ENCODE measurements at places on chromosomes 6 and 20.

DNA sequence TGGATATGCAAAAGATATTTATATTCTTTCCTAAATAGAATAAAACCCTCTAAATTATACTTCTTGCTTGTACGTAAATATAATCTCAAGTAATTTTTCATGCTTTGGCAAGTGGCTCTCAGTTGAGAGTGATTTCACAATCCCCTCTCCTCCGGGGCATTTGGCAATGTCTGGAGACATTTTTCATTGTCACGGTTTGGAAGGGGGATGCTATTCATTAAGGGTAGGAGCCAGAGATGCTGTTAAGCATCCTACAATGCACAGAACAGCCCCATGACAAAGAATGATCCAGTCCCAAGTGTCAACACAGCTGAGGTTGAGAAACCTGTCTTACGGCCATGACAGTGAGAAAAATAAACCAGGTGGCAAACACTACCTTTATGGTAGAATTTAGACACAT, 75.7 kb downstream of the AGPAT4 start:
- no peak for DNase-seq

DNA sequence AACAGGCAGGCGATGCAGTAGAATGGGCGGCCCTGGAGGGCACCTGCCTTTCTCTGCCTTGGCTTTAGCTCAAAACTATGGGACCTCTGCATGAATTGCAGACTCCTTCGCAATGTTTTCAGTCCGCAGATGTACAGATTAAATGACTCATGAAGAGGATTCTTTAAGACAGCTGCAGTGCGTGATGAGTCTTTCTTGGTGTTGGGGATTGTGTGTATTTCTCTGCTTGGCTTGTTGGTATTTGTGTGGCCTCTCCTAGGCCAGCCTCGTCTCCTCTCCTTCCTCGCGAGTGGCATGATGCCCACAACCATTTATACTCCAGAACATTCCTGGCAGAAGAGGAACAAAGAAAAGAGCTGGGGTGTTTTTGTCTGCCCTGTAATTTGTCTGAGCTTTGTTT, 110.6 kb downstream of the SYNDIG1 start:
- no peak for DNase-seq

DNA sequence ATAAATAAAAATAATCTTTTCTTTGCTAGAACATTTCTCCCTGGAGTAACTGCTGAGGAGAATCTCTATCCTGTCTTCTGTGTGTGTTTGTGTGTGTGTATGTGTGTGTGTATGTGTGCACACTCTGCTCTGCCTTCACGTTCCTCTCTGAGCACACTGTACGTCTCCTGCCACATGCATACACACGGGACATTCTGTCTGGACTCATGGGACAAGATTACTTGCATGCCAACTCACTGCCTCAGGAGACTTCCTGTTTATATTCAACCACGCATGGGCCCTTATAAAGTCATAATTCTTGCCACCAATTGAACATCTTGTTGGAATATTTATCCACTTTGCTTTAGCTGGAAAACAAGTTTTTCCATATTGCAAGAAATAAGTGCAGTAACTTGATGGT, 930.6 kb downstream of the KIF16B start:
- DNase-seq: no peak

DNA sequence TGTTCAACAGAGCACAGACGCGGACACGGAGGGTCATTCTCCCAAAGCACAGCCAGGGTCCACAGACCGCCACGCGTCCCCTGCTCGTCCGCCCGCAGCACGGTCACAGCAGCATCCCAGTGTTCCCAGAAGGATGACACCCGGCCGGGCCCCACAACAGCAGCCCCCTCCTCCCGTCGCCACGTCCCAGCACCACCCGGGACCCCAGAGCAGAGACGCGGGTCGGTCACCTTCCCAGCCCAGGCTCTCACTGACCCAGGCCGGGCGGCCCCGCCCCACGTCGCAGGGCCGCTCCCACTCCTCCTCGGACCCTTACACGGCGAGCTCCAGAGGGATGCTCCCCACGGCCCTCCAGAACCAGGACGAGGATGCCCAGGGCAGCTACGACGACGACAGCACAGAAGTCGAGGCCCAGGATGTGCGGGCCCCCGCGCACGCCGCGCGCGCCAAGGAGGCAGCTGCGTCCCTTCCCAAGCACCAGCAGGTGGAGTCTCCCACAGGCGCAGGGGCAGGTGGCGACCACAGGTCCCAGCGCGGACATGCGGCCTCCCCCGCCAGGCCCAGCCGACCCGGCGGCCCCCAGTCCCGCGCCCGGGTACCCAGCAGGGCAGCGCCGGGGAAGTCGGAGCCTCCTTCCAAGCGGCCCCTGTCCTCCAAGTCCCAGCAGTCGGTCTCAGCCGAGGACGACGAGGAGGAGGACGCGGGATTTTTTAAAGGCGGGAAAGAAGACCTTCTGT, 64.3 kb downstream of the FNDC1 start:
- DNase-seq: no peak

DNA sequence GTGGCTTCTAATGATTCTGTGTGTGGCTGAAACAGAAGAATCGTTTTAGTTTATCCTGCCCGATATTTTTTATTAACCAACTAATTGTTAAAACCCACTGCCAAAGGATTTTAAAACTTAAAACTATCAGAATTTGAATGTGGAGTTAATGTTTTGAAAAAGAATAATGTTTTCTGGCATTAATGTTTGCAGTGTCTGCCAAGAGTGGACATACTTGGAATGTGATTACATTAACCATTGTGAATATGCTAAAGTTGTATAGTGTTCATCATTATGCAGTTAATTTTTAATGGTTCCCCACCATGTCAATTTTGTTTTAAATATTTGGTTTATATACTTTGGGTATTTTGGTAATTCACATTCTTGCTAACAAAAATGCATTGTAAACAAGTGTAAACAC, 24.4 kb downstream of the DCBLD1 start:
- no peak for DNase-seq

DNA sequence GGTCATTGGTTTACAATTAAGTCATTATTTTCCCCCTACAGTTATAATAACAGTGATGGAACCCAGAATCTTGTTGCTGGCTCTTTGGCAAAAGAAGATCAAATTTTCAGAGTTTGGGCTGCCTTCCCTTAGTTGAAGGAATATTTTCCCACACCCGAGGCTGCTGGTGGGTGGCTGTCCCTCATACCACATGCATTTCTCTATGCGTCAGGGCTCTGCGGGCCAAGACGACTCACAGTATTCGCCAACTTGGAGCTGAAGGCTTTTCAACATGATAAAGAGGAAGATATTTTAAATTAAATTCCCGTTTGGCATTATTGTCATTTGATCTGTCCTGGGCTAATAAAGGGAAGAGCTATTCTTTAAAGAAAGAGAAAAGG, 102.2 kb upstream of the SASH1 start:
- DNase-seq: no peak

DNA sequence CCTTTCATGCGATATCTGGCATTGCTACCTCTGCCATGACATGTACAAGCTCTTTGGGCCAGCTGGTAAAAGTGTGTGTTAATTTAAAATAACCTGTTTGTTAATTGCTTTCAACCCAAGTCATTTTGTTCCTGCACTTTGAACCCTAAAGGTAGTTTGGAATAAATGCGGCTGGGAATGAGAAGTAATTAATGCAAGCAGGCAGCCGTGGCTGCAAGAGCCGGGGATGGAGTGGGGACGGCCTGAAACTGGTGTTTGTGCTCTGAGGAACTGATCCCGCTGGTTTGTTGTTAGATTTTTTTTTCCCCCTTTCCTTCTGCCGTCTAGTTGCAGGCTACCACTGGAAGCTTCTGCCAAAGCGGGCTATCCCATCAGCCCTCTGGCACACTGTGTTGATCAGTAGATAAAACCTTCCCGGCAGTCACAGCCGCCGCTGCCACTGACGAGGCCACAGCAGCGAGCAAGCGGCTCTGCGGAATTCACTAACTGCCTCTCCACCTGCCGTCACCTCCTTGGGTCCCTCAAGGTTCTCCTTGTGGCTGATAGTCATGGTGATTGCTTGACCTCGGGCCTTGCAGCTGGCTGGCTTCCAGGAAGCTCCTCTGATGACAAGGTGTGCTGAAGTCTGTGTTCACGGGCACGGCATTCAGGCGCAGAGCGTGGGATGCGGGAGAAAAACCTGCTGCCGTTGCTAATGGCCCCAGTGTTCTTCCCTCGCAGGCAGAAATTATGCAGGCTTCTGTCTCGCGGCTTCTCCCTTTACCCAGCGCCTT, 315.9 kb downstream of the TFAP2A start:
- DNase-seq: no peak

DNA sequence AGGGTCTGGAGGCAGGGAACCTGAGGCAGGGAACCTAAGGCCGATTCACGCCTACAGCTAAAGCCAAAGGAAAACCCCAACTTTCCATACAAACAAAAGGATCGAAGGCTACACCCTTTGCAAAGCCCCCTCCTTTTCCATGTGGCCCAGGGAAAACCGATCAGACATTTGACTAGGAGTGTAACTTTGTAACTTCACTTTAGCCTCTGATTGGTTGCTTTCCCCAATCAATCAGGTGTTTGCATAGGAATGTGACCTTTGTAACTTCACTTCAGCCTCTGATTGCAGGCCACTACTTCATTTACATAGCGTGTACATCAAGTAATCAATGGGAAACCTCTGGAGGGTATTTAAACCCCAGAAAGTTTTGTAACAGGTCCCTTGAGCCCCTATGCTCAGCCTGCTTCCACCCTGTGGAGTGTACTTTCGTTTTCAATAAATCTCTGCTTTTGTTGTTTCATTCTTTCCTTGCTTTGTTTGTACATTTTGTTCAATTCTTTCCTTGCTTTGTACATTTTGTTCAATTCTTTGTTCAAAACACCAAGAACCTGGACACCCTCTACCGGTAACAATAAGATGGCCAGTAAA, 43.3 kb downstream of the CHD6 start:
- DNase-seq: no peak

- DNase-seq: no peak
Measured at GRCh38 chr20:33915726-33916331, 77.9 kb upstream of the RALY start.

- no peak for DNase-seq
Measured at GRCh38 chr20:57592263-57593092, 27.7 kb downstream of the ZBP1 start.
